ENCODE measurements at places on chromosomes 16 and 17.

DNA sequence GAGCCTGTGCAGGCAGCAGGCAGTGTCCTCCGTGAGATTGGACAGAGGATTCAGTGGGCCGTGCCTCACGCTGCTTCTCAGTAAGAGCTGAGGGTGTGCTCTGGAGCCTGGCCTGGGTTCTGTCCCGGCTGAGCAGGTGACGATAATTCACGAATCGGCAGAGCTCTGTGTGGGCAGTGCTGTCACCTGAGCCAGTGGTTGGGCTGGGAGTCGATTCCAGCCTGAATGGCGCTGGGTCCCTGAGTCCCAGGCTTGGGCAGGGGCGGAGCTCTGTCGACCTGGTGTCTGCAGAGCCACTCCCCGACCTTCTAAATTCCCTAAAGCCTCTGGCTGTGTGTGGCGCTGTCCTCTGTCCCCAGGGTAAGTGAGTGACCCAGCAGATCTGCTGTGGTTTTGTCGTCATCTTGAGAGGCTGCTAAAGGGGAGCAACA is 8.4 kb downstream of the ACSF3 start:
- no peak for DNase-seq

DNA sequence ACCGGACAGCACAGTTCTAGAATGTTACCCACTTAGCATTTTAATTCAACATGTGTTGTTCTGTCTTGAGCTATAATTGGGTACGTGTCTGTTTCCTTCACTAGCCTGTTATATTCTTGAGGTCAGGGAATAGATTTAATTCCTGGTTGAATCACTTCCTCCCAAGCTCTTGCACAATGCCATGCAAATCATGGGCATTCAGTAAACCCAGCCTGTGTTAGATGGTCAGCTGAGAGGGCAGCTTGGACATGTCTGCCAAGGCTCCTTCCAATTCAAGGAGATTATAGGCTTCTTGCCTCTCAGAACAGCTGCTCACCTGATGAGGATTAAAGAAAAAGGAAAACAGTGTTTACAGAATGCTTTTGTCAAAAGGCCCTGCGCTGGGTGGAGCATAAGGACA is 12.6 kb downstream of the C1QTNF1 start:
- DNase-seq, result peak; percentile 93

GRCh38 chr17:3796822-3797170 is 4.2 kb downstream of the ITGAE start:
- no peak for DNase-seq

GRCh38 chr16:87956098-87956364 is 4.8 kb downstream of the BANP start:
- DNase-seq, result no peak

GRCh38 chr17:65115839-65116238 is 21.3 kb upstream of the RGS9 start:
- DNase-seq, result no peak

DNA sequence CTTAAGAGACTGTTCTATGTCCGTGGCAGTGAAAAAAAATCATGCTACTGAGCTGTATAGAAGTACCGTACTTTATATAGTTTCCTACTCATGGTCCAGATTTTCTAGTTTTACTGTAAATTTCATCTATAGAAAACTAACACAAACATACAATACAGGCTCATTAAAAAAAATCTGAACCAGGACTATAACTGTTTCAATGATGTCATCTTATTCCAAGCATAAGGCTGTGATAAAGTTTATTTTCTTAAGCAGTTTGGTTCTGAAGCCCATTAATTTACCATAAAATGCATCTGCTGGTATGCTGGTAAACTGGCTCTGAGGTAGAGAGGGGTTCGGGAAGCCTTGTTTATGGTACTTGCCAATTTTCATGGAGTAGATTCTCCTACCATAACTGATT is 16.7 kb upstream of the NETO2 start:
- DNase-seq, result no peak

GRCh38 chr16:56351481-56351880 is 73.9 kb downstream of the AMFR start:
- no peak for DNase-seq
